CD4-positive, alpha-beta T cell treated with Interleukin-6 at 100 ng/mL for 8 hours (primary cell): ENCODE measurements at places on chromosomes 6 and 20.

- DNase-seq, result no peak
Observed at GRCh38 chr6:72940265-72940664, 285.0 kb downstream of the KHDC1L start.

DNA sequence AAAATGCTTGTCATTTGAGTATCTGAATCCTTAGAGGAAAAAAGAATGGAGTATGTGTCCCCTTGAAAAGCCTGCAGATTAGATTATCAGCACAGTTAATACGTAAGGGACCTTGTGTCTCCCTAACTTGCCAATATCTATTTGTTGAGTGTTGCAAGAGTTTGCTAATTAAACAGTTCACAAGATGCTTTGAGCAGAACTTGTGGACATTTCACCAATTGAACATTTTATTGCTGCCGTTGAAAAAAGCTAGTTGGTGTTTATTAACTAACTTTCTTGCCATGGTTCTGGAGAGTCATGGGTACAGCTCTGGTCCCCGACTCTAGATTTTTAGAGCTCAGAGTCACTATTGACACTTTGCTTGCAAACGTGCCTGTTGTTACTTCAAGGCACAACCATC, 30.6 kb upstream of the PRDM1 start:
- DNase-seq, result no peak

DNA sequence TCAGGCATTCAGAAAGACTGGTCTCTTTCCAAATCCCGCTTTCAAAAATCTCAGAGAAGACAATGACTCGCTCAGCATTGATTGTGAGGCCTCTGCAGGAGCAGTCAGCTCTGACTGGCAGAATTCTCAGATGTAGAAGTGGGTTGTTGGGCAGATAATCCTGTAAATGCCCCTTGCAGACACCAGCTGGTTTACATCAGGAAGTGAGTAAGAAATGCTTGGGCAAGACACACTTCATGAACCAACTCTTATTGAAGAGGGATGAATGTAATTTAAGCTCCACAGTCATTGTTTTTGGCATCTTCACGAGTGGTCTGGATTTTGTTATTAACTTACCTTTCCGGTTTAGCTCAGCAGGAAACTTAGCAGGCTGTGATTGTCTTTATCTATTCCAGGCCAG, 166.6 kb downstream of the PLCB4 start:
- no peak for DNase-seq

DNA sequence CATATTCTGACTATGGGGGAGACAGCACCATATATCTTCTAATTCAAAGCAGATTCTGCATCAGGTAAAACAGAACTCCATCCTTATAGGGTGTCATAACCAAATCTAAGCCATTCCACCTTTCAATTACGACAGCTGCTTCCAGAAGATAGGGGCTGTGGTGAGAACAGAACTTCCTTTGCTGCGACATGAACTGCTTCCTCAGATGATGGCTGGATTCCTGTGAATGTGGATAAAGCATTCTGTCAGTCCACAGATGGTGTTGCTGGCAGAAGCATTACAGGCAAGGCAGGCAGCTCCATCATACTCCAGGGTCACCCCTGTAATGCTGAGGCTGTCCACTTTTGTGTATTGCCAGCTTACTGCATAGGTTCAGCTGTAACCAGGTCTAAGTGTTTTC, 172.1 kb upstream of the PROKR2 start:
- no peak for DNase-seq

DNA sequence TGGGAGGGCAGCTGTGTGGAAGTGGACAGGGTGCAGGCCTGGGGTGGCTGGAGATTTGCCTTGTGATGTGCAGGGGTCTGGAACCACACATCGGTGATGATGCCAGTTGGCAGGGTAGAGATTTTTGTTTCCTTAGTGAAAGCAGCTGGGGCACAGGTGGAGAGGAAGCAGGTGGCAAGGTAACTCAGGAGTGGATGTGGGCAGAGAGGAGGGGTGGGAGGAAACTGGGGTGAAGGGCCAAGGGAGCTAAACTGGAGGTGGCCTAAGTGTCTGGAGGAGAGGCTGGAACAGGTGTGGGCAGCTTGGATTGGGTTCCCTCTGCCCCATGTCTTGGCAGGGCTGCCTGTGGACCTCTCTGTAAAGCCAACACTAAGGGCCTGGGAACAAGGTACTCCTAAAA, 4.7 kb upstream of the SCUBE3 start:
- no peak for DNase-seq

DNA sequence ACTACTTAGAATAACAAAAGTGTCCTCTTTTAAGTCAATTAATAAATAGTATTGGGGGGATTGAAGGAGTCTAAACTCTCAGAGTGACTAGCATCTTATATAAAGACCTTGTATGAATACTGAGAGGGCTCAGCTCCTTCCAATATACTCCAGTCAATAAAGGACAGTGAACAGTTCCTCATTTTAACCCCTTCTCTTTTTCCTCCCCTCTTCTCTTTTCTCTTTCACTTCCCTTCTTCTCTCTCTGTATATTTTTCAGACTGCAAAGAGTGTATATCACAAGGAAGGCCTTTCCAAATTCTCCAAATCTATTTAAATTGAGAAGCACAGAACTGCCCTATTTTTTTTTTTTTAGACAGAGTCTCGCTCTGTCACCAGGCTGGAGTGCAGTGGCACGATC, 99.5 kb downstream of the CD164 start:
- DNase-seq, result no peak

DNA sequence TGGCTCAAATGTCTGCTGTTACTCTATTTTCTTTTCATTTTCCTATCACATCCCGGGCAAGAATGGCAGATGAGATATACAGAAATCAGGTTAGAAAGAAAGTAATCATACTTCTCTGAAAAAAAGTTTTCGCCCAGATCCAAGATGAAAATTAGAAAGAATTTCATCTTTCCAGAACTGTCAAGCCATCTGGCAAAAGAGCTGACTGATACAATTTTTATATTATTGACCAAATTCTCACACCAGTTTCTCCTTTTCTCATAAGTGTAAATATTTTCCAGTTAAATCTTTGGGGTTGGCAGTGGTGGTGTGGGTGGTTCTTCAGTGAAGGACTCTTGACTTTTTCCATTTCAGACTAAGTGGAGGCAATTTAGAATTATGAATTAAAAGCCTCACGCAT, 371.9 kb downstream of the CD83 start:
- no peak for DNase-seq

DNA sequence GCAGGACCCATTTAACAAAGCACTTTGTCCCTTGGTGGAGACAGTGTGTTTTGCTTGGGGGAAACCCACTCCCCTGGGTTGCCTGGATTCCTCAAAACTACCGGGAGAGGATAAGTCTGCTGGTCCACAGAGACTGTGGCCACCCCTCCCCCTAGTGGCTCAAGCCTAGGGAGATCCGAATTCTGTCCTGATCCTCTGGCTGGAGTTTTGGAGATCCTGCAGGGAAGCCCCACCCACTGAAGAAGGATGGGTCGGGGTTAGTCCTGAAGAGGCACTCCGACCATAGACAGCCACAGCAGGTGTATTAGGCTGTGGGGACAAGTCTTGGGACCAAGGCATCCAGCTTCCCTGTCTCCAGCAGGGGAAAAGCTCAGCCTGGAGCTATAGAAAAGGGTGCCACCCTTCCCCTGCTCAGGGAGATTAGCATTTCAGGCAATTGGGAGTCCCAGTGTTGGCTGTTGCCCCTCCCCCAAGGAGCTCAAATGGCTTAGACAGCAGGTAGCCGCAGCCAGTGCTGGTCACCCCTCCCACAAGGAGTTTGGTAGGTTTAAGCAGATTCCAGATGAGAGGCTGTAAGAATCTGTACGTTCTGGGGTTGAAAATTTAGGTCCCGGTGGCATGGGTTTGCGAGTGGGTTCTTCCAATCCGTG, 750.0 kb downstream of the TBC1D32 start:
- no peak for DNase-seq

GRCh38 chr6:134375220-134375580, 57.3 kb upstream of the SGK1 start:
- DNase-seq, result no peak

DNA sequence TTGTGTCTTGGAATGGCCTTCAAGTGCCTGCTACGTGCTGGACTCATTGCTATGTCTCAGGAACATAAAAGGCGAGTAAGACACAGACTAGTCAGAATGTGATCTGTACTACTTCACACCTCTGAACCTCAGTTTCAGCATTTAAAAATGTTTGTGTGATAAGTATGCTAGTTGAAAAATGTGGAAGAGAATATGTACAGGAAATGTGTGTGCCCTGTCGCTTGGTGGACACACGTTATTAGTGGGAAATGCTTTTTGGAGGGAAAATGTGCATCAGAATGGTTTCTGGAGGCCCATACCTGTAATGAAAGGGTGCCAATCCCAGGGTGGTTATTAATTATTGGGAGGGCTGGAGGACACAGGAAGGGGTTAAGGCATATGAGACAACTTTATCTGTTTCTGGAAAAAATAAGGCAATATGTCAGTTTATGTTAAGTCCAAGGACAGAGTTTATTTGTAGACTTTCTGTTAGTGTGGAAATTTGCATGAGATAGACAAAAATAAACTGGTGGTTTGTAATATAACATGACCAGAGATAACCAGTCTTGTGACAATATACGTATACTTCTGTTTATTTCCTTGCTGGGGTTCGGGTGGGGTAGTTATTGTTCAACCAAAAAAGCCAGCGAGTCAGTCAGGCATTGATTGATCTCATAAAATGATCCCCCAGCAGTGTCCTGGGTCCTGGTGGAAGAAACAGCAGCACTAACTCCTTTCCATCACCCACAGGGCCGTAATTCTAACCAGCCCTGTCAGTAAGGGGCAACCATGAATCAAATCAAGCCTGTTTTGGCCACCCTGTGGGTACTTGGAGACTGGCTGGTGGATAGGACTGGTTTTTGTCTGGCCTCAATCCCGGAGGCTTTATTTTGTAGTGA, 117.9 kb downstream of the JARID2 start:
- DNase-seq, result no peak

- peak; percentile 25 for DNase-seq
Observed at GRCh38 chr20:45969712-45970634, 2.0 kb downstream of the ZNF335 start.

DNA sequence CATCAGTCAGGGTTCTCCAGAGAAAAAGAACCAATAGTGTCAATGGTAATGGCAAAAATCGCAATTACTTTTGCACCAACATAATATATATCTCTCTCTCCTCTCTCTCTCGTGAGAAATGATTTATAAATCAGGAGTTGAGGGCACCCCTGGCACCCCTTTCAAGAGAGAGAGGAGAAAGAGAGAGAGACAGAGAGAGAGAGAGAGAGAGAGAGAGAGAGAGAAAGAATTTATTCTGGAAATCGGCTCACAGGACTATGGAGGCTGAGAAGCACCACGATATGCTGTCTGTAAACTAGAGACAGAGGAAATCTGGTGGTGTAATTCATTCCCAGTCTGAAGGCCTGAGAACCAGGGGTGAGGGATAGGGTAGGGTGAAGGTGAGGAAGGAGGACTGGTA, 201.9 kb upstream of the MAP3K7 start:
- DNase-seq, result no peak

GRCh38 chr6:23036406-23036983, 467.1 kb downstream of the HDGFL1 start:
- DNase-seq, result no peak

- DNase-seq, result no peak
Observed at GRCh38 chr6:24229696-24230405, 103.8 kb downstream of the NRSN1 start.

GRCh38 chr6:159919011-159919511, 28.3 kb downstream of the MAS1 start:
- no peak for DNase-seq

- no peak for DNase-seq
Observed at GRCh38 chr6:151620179-151620578, 126.4 kb downstream of the CCDC170 start.

DNA sequence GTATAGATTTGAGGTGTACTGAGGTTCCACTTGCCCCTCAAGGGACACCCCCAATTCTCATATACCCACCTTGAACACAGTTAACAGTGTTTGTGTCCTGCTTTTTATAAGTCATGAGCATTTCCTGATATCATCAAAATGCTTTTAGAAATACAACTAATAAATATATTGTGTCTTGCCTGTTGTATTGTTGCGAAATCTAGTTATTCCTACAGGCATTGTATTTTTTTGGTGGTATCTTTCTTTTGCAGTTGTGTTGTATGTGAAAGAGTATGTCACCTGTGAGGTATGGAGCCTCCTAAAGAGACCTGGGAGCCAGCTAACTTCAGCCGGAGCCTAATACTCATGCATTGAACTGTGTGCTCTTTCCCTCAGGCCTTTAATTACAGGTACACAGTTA, 40.7 kb downstream of the CDYL start:
- DNase-seq, result no peak
